ENCODE measurements at places on chromosomes 1 and 21.

GRCh38 chr1:201585093-201585483 lies 46.2 kb downstream of the NAV1 start:
- DNase-seq, result no peak

- no peak for DNase-seq
Measured at GRCh38 chr1:218339267-218339831, 5.8 kb upstream of the TGFB2 start.

GRCh38 chr21:45615145-45615711 lies 28.3 kb upstream of the PCBP3 start:
- DNase-seq, result no peak

GRCh38 chr1:22229379-22229778 lies 86.5 kb upstream of the WNT4 start:
- no peak for DNase-seq

- DNase-seq, result no peak
Measured at GRCh38 chr1:6497215-6497866, 5.9 kb upstream of the PLEKHG5 start.

GRCh38 chr1:220219136-220219442 lies 53.2 kb downstream of the RAB3GAP2 start:
- DNase-seq, result no peak

- DNase-seq, result no peak
Measured at GRCh38 chr1:192579010-192579738, 3.6 kb downstream of the RGS1 start.

DNA sequence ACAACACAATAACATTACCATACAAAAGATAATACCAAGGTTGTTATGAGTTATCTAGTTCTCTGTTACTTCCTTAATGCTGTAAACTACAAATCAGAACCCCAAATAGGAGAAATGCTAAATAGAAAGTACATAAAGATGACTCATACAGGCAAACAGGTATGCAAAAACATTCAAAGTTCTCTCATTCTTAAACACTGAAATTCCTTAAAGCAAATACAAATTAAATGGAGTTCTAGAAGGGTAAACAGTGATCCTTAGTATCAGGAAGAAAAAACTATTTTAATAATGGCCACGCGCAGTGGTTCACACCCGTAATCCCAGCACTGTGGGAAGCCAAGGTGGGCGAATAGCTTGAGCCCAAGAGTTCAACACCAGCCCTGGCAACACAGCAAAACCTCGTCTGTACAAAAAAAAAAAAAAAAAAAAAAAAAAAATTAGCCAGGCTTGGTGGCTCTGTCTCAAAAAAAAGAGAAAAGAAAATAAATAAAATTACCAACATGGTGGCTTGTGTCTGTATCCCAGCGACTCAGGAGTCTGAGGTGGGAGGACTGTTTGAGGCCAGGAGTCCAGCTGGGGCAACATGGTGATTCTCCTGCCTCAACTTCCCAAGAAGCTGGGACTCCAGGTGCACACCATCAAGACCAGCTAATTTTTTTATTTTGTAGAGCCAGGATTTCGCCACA lies 17.5 kb downstream of the FBXO42 start:
- no peak for DNase-seq

- no peak for DNase-seq
Measured at GRCh38 chr1:48790397-48790796, 13.7 kb upstream of the BEND5 start.

DNA sequence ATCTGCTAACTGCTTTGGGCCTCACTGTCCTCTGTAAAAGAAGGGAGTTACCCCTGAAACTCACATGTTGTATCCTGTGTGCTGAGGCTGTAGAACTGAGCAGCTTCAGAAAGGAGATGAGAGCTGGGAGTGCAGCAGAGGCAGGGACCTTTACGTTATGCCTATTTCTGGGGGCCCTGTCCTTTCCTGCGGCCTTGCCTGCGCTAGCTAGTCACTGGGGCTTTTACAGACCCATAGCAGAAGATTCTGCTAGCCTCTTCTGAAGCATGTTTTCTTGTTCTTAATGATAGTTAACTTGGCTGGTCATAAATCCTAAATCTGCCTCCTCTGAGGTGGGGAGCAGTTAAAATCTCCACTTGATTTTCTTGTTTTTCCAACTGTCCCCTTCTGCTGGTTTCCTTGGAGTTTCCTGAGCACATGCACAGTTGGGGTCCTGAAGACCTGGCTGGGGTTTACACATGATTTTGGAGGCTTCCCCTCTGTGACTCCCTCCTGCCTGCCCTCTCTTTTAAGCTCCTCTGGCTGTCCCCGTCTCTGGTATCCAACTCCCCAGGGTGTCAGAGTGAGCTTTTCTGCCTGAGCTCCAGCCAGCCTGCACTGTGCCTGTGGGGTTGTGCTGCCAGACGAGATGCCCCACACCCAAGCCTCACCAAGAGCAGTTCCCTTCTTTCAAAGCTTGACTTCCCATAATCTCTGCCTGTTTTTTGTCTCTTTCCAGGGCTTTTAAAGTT lies 76.6 kb downstream of the NOS1AP start:
- no peak for DNase-seq

GRCh38 chr1:38120552-38121230 lies 74.1 kb upstream of the POU3F1 start:
- no peak for DNase-seq

GRCh38 chr1:165441166-165441880 lies 3.6 kb downstream of the RXRG start:
- no peak for DNase-seq

DNA sequence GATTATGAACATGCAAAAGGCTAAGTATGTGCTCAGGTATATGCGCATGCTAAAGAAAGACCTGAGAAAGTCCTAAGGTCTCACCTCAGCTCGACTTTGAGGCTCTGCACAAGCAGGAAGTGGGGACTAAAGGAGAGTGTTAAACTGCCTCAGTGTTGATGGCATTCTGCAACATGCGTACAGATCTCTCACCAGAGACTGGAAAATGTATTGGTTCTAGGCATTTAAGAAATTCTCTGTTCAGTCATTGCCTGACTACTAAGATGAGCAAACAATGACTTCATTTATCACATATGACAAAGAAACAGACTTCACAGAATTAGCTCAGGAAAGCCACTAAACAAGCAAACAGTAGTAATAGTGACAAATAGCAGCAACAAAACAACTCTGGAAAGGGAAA lies 90.8 kb downstream of the USH2A start:
- no peak for DNase-seq

DNA sequence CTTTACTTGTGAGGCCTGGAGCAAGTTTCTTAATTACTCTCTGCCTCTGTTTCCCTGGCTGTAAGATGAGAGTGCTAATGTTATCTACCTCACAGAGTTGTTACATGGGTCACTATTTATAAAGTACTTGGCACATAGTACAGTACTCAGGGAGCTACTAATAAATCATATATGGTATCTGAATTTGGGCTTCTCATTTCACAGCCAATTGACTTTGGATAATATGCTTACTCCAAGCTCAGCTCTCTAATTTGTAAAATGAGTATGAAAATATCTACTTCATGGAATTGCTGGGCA lies 108.5 kb upstream of the HOOK1 start:
- no peak for DNase-seq

DNA sequence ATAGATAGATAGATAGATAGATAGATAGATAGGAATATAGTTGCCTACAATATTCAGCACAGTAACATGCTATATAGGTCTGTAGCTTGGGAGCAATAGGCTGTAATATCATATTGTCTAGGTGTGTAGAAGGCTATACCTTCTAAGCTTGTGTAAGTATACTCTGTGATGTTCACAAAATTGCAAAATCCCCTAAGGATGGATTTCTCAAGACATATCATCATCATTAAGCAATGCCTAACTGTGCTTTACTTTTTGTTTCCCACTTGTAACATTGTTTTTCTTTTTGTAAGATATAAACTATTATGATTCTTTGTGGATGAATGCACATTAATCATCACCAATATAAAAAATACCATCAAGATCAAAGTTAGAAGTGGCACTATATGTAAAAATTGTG lies 1905.6 kb downstream of the NCAM2 start:
- DNase-seq, result no peak

DNA sequence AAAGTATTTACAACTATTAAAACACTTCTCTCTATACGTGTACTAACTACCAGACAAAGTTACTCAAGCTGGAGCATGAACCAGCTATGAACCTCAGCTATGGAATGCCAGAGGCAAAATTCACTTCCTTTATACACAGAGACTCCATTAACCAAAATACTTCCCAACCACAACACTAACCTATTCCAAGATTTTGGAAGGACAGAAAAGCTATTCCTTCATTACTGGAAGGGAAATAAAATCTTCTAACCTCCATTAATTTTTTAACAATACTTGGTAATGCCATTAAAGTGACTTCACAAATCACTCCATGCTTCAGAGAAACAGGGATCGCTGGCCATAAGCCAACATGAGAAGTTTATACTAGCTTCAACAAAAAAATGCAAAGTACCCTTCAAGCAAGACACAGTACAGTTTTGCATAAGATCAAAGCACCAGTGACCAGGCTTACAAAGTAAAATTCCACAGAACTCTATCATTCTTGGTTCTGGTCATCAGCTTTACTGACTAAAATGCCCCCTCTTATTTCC lies 58.0 kb downstream of the PUM1 start:
- DNase-seq, result no peak

GRCh38 chr21:39073717-39074116 lies 109.5 kb downstream of the PSMG1 start:
- no peak for DNase-seq

DNA sequence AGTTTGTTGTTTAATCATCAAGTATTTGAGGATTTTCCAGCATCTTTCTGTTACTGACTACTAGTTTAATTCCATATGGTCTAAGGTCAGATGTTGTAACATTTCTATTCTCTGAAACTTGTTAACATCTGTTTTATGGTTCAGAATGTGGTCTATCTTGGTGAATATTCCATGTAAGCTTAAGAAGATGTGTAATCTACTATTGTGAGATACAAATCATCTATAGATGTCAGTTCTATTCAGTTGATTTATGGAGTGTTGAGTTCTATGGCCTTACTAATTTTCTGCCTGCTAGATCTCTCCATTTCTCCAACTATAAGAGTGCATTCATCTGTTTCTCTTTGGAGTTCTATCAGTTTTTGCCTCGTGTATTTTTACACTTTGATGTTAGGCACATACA lies 31.5 kb downstream of the WARS2 start:
- DNase-seq, result no peak

DNA sequence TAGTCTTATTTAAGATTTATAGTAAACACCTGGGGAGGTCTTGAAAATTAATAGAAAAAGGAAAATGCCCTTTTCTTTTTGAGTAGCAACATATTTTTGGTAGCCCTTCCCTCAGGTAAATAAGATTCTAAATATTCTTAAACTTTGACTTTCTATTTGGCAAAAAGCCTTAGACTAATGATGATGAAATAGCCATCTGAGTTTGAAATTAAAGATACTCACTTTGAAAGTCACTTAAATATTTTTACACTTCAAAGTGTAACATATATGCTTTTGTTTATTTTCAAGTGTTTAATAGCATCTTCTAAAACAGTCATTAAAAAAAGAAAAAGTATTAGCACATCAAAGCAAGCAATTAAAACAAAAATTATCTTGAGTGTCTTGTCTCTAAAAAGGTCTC lies 135.1 kb downstream of the NEK7 start:
- no peak for DNase-seq

DNA sequence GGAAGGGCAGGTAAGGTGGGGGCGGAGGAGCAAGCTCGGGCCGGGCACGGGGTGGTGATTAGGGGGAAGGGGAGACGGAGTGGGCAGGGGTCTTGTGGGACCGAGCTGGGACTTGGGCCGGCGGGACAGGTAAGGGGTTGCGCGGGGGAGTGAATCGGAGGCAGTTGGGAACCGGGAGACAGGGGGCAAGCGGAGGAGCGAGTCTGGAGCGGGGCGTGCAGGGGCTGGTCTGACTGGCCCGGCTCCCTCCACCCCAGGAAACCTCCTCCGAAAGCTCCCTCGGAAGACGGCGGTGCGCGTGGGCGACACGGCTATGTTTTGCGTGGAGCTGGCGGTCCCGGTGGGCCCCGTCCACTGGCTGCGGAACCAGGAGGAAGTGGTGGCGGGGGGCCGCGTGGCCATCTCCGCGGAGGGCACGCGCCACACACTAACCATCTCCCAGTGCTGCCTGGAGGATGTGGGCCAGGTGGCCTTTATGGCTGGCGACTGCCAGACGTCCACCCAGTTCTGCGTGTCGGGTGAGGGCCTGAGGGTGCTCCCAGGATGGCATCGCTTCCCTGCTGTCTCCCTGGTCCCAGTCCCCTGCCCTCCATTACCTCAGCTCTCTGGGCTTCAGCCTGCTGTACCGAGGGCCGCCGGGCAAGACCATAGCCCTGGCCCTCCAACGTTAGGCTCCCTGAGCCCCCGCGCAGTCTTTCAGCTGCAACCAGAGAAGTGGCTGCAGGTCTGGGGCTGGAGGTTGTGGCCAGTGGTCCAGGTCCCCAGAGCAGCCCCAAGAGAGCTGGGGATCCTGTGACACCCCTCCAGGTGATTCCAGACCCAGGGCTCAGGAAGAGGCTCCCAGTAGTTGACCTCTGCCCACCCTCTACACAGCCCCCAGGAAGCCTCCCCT lies 6.3 kb downstream of the OBSCN start:
- no peak for DNase-seq

GRCh38 chr1:229896861-229897260 lies 170.2 kb upstream of the GALNT2 start:
- no peak for DNase-seq

DNA sequence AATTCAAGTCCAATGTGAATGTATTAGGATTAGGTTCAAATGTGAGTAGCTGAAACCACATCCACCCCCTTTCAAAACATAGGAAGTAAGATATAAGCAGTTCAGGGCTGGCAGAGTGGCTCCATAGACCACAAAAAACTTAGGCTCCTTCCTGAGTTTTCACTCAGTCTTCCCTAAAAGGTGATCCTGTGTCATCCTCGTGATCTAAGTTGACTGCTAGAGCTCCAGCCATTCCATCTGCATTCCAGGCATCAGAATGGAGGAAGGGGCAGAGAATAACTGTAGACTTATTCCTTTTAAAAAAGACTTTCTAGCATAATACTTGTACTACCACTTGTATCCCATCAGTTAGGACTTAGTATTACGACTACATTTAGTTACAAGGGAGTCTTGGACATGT lies 204.1 kb downstream of the PBX1 start:
- no peak for DNase-seq

- no peak for DNase-seq
Measured at GRCh38 chr1:40711465-40712404, 20.2 kb downstream of the NFYC start.

DNA sequence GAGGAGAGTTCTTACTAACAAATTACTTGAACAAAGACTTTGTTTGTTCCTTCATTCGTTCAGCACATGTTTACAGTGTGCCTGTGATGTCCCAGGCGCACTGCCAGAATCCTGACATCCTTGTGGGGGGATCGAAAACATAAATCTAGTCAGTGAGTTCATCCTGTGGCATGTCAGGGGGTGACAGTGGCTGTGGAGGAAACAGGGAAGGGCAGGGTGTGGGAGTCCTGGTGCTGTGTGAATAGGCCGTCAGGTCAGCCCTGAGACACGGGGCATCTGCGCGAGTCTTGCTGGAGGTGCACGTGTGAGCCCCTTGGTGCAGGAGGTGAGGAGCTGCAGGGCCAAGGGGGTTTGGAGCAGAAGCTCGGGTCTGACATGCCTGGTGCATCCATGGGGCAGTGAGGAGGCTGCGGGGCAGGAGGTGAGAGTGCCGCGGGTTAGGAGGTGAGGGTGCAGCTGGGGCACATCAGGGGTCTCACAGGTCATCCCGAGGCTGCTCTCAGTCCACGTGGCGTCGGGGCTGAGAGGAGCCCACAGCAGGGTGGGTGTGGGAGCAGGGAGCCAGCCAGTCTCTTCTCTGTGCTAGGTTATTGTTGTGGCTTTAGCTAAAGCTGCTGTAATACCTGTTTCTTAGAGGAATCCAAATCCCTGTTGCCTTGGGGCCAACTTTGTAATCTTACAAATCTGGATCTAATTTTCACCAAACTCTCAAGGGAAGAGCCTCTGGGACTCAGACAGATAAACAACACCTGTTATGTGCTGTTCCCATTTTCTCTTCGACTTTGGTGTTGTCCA lies 93.4 kb downstream of the PCBP3 start:
- no peak for DNase-seq
